ENCODE measurements at places on chromosomes 3 and 15. TPM values are rescaled to one million over a fixed set of nuclear protein-coding genes. Genes with fewer than 3 reads are reported as not detected.

Gene CFAP91
- not detected for total RNA-seq

Gene NPHP3
- total RNA-seq: 21.3 TPM

Gene HDC
- not detected for total RNA-seq

Gene FGF7
- 34.8 TPM for total RNA-seq

Gene SCAMP5
- total RNA-seq: 0.36 TPM

Gene TNFSF10
- 1.3 TPM for total RNA-seq

Gene AMIGO3
- not detected for total RNA-seq

DNA sequence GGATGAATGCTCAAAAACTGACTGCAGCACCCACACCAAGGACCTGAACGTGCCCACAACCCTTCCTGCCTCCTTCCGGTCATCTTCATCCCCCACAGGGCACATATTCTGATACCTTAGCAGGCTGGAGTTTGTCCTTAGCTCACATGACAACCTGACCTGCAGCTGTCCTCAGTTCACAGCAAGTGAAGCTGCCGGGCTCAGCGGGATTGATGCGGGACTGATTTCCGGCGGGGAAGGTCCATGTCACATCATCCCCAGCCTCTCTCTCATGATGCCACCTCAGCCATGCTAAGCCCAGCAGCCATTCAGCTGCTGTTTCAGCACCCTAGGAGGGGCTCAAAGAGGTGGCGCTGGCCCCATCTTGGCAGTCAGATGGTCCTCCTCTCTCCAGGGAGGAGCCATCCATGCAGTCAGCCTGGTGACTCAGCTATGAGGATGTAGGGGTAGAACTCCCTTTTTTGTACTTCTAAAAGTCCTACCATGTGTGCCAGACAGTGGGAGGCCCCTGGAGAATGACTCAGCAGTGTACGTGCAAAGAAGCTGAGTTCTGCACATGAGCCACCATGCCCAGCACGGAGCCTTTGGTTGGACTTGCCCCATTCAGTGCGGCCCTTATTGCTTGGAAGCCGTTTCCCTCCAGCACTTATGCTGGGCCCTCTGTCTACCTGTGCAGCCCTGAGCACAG, 9.5 kb downstream of the CA12 start:
- DNase-seq: peak; percentile 98

DNA sequence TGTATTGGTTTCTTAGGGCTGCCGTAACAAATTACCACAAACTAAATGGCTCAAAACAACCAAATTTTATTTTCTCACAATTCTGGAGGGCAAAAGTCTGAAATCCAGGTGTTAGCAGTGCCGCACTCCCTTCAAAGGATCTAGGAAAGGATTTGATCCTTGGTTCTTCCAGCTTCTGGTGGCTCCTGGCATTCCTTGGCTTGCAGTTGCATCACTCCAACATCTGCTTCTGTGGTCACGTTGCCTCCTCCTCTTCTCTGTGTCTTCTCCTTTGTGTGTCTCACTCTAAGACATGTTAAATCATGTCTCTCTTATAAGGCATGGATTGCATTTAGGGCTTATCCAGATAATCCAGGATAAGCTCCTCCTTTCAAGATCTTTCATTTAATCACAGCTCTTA, 262.2 kb downstream of the MEX3B start:
- no peak for DNase-seq

GRCh38 chr15:101129851-101130380, 121.9 kb downstream of the CHSY1 start:
- DNase-seq: no peak

DNA sequence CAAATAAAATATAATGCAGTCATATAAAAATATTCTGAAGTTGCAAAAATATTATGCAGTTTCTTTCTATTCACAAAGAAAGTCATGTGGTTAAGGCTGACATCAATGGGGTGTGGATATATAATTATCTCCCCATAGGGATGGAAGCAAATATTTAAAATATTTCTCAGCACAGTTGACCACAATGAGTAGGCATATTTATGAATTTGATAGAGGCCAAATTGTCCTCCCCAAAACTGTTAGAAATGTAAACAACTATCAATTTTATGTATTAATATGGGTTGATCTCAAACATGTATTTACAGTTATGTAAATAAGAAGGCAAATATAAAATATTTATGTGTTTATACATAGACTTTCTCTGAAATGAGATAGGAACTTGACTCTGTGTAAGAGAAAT, 246.0 kb upstream of the CBLB start:
- DNase-seq: peak; percentile 44

DNA sequence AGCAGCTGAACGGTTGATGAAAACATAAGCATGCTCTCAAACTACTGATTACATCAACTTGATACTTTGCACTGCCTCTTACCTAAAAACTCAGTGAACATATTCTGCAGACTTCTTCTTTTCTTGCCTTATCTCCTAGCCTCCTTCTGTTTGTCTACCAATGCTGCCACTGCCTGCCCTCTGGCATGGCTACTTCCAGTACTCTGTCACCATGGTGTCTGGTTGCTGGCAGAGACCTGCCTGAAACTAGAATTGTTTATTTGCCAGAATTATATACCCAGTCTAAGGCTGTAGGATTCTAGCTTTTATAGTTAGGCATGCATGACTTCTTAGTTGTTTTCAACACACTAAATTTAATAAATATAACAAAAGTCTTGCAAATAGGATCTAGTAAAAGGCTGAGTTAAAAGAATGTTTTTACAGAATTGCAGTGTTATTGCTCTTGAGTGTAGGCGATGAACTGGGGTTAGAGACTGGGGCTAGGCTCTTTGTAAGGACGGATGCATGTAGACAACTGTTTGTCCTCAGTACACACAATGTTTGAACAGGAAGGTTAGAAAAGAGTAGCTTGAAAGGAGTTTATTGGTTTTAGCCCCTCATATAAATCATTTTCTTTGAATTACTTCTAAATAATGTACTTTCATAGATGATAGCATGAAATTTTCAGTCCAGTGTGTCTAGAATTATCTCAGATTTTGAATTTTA, 116.3 kb downstream of the KCNAB1 start:
- DNase-seq: no peak

DNA sequence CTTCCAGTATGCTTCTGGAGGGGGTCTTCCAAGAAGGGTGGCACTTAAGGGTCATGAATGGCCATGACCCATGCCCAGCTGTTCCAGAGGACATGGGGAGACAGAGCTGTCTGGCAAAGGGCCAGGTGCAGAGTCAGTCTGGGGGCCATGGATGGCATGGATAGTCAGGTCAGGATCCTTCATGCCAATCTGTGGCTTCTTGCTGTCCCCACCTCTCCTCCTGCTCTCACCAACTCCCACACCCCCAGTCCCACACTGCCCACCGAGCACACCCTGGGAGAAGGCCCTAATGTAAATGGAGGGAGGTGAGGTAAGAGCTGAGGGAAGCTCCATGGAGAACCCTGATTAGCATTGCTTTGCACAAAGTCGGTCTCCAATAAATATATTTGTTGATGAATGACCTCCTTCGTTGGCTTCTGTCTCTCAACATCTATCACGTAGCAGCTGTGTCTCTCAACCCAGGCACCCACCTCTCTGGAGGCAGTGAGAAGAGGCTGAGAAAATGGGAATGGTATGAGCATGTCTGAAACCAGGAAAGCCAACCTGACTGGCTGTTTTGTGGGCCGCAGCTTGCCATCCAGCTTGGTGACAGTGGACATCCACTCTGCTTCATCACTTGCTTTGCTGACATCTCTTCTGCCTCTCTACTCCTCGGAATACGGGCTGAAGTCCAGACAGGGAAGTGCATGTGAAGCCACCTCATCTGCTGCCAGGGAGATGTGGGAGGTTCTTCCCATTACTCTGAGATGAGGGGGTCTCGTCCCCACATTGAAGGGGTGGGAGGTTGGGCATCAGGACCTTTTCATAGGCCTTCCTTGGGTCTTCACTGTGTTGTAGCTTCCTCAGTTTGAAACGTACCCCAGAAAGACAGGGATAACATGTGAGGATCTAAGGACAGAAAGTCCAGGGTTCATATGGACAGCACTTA, 37.7 kb upstream of the RAB6B start:
- no peak for DNase-seq

DNA sequence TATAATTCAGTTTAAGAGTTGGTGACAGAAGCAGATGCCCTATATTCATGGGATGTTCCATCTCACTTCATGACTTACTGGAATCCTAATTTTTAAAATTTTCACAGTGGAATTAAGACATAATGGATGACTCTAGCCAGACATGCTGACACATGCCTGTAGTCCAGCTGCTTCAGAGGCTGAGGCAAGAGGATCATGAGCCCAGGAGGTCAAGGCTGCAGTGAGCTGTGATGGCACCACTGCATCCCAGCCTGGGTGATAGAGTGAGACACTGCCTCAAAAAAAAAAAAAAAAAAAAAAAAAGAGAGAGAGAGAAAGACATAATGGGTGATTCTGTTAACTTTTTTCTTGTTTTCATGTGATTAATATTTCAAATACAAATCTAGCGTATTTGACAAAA, 123.6 kb downstream of the KLHL25 start:
- no peak for DNase-seq

DNA sequence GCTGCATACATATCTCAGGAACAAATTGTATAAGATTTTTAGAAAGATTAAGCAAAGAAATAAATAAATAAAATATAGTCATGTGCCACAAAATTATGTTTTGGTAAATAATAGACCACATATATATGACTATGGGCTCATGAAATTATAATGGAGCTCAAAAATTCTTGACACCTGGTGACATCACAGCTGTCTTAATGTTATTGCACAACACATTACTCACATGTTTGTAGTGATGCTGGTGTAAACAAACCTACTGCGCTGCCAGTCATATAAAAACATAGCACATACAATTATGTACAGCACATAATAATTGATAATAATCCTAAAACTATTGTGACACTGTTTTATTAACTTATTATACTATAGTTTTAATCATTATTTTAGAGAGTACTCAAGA, 1159.1 kb downstream of the SI start:
- no peak for DNase-seq

GRCh38 chr3:52240886-52241370, 2.0 kb upstream of the TWF2 start:
- no peak for DNase-seq

- DNase-seq: no peak
These were observed 120.3 kb downstream of the FMN1 start for GRCh38 chr15:33074212-33074611.

DNA sequence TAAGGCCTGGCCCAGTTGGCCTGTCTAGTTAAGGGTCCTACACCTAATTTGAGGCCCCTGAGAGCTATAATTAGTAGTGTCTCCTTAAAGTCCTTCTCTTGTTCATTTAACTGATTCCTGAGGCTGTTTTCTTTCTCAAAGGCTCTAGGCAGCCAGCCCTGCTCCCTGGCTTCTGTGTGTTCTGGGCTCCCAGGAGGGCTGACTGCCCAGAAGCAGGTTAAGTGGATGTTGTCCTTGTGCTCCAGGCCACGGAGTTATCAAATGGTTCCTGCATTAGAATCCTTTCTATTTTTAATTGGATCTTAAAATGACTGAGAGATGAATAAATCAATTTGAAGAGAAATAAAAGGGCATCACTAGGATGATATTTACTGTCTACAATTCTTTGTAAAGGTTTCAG, 140.0 kb downstream of the SNRK start:
- DNase-seq: no peak

DNA sequence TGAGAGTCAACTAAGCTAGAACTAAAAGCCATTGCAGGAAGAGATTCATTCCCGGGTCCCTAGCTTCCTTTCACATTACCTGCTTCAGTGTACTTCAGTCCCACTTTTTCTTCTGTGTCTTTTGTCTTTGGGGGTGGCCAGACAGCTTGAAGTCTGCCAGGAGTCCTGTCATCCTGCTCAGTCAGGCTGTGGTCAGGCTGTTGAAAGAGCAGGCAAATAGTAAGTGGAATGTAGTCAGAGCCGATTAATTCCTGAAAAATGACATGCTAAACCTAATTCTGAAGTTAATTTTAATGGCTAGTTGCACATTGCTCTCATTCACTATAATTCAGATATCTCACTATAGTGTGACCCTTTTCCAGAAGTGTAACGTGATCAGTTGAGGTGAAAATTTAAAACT, 129.6 kb downstream of the FMN1 start:
- peak; percentile 81 for DNase-seq

- DNase-seq: no peak
These were observed 7.7 kb downstream of the CCDC54 start for GRCh38 chr3:107384907-107385306.

DNA sequence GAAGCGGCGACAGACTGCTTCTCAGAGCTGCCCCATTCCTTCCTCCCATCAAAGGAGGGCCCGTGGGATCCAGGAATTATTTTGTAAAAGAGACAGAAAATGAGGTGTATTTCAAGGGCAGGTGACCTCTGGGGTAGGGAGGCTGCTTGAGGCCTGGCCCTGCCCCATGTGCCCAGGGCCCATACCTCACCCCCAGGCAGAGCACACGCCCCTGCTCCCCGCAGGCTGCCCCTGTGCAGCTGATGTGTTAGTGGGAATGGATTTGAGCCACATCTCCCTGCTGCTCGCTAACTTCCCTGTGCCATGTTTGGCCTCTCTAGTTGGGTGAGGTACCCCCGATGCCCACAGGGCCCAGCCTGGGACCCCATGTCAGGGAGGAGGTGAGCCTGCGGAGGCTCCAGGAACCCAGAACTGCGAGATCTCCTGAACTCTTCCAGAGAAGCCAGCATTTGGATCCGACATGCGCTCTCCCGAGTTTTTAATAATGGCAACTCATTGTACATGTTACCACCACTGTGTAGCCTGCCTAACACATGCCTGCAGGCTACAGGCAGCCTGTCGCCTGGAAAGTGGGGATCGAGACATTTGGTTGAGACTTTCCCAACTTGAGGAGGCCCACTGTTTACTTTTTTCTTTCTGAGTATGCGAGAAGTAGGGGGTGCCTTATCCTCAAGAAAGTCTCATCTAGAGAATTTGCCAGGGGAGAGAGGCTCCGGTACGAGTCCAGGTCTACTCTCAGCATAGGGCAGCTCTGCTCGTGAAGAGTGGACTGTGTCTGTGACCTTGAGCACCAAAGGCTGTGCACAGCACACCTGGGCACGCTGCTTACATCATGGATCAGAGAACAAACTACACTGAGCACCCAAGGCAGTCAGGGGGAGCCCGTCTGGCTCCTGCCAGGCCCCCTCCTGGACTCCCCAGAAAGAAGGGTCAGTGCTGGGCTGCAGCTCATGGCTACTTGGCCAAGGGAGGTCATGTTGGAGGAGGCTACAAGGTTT, 36.1 kb downstream of the PCSK6 start:
- DNase-seq: no peak

DNA sequence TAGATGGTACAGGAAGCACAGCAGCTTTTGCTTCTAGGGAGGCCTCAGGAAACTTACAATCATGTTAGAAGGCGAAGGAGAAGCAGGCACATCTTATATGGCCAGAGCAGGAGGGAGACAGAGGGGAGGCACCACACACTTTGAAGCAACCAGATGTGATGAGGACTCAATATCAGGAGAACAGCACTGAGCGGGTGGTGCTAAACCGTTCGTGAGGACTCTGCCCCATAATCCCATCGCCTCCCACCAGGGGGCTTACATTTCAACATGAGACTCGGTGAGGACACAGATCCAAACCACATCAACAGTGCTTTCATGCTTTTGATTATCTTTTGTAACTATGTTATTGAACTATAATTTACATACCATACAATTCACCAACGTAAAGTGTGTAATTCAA, 7.6 kb upstream of the TMEM44 start:
- DNase-seq: peak; percentile 9

DNA sequence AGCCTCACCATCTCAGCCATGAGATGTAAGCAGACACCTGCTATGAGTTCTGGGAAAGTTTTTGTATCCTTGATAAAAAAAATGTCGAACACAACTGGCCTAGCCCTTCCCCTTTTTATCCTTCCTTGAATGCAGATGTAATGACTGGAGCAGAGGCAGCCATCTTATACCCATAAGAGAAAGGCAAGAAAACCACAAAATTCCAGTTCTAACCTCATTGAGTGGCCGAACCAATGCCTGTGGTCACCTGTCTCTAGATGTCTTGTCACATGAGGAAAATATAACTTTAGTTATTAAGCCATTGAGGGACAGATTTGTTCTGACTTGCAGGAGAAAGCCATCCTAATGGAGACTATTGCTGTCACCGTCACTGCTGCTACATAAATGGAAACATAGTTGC, 80.4 kb upstream of the SLC6A6 start:
- DNase-seq: no peak

All from IMR-90 (cell line).